ENCODE measurements at places on chromosomes 2 and 18.

DNA sequence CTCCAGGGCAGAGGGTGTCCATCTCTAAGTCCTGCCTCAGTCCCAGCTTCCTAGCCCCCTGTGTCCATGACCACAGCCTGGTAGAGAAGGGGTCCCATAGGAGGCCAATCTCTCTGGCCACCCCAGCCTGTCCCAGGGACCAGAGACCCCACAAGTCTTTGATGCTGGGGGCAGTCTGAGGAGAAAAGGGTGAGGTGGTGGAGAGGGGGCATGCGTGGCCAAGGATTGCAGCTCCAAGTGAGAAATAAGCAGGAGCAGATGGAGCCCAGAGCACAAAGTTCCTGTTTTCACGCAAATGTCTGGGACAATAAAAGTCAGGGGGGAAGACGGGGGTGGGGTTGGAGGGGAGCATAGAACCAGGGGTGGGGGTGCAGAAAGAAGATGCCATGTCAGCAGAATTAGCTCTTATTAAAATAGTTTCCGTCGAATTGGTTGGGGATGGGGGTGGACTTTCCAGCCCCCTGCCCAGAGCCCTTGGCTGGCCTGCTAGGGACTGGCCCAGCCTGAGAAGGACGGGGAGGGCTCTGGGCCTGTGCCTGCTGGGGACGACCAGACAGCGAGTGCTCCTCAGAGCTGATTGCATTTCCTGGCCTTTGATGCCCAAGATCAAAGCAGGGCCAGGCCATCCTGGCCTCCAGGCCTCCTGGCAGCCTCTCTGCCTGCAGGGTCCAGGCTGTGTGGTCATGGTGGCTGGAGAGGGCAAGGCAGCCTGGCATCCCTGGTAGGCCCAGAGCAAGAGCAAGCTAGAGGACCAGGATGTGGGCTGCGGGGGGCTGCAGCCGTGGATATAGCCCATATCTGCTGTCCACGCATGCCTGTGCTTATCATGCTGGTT is 337.1 kb downstream of the DYSF start:
- DNase-seq, result no peak

DNA sequence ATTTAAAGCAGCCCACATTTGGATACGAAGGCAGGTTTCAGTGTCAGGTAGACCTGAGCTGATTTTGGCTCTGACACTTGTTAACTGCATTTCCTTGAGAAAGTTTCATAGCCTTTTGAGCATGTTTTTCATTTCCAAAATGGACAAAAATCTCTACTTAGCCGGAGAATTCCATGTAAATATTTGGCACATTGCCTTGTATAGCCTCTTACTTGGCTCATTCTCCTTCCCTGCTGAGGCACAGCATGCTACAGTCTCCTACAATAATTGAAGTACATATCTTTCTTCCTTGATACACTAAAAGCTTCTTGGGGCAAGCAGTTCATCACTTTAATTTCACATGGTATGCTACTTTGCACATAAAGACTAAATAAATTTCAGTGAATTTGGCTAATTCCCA is 772.2 kb upstream of the CHAC2 start:
- DNase-seq, result no peak

DNA sequence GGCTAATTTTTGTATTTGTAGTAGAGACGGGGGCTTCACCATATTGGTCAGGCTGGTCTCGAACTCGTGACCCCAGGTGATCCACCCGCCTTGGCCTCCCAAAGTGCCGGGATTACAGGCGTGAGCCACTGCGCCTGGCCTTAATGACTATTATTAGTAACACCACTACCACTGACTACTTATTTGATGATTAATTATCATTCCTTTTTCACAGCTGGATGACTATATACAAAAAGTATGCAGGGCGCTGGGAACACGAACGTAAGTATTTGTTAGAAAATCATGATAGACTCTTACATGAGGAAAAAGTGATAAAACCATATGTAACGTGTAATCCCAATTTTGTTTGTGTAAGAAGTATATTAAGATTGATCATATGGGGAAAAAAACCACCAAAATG is 21.6 kb downstream of the DARS1 start:
- DNase-seq, result no peak

DNA sequence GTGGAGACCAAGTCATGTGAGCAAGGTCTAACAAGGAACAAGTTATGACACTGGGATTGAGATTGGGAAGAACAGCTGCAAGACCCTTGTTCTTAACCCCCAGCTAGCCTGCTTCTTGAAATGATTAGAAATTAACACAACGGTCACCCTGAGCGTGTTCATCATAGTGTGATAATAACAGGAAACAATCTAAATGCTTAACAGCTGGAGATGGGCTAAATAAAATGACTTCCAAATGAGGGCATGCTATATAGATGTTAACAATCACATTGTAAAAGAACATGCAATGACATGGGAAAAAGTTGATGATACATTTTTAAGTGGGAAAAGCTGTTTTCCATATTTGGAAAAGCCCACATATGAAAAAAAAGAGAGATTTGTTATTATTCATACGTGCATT is 47.6 kb downstream of the RPL37A start:
- DNase-seq, result no peak

DNA sequence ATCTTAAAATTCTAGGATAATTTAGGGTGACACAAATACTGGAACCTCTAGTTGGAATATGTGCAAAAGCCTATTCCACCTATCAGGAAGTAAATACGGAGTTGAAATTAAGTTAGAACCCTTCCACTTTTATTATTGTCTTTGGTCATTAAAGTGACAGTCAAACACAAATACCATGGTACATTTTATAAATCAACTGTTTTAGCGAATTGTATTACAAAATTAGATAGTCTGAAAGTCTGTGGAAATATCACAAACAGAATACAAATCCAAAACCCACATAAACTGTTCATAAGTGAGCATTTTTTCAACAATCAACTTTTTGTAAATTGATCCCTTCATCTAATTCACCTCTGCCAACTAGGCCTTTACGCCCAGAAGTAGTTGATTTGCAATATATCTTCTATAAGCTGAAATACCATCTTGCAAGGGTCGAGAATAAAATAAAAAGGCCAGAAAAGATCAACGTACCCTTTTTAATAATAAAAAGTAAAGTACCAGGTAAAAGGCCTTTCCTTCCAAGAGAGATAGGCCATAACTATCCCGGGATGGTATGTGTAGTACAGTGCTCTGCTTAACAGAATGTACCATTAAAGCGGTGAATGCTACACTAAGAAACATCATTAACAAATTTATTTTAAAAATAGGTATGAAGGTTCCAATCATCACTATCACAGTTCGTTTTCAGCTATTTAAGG is 1.3 kb downstream of the USP34 start:
- no peak for DNase-seq

- no peak for DNase-seq
Measured at GRCh38 chr2:73239776-73240175, 5.7 kb downstream of the CCT7 start.

DNA sequence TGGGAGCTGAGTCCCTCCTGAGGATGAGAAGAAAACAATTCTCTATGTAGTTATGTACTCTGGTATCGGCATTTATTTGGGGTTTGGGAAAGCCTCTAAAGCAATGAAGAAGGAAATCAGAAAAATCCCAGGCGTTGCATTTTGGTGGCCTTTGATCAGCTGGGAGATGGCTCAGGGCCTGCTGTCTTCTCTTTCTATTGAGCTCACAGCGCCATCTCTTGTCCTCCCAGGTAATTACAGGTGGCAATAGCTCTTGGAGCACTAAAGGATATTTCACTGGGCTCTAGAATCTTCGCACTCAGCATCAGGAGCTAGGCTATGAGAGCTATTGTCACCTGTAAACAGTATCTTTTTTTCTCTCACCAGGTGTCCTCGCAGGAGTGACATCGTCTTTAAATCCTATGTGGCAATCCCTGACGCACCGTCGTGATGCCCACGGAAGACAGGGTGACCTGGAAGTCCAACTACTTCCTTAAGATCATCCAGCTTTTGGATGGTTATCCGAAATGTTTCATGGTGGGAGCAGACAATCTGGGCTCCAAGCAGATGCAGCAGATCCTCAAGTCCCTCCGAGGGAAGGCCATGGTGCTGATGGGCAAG is 76.1 kb upstream of the PMAIP1 start:
- no peak for DNase-seq

- DNase-seq, result no peak
Measured at GRCh38 chr2:40886655-40887054, 434.8 kb upstream of the SLC8A1 start.

- no peak for DNase-seq
Measured at GRCh38 chr2:25332571-25332970, 9.2 kb downstream of the DNMT3A start.

DNA sequence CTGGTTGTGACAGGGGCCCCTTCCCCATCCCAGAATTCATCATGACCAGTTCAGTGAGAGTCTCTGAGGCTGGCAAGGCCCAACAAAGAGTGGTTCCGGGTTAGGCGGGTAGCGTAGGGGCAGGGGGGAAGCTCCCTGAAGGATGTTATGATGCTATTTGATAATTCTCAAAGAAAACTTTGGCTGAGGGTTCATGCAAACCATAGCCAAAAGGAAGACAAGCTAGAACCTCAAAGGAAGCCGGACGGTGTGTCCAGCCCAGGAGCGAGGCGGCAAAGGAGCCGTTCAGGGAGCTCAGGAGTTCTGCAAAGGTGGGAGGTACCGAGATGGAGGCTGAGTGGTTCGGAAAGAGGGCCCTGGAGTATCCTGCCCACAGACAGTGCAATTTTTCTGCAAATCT is 226.8 kb upstream of the RAB6C start:
- no peak for DNase-seq

DNA sequence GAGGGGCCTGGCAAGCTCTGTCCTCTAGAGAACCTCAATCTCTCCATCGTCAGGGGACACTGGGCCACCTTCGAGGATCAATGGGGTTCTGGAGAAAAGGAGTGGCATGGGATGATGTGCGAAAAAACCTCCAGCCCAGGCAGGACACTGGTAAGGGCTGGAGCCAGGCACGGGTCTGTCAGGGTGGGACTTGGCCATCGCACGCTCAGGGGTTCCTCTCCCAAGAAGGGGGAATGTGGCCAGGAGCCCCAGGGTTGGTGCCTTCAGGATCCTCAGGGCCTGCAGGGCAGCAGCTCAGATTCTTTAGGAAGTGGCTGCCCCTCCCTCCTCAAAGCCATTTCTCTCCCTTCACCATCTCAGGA is 46.8 kb upstream of the PLB1 start:
- no peak for DNase-seq

DNA sequence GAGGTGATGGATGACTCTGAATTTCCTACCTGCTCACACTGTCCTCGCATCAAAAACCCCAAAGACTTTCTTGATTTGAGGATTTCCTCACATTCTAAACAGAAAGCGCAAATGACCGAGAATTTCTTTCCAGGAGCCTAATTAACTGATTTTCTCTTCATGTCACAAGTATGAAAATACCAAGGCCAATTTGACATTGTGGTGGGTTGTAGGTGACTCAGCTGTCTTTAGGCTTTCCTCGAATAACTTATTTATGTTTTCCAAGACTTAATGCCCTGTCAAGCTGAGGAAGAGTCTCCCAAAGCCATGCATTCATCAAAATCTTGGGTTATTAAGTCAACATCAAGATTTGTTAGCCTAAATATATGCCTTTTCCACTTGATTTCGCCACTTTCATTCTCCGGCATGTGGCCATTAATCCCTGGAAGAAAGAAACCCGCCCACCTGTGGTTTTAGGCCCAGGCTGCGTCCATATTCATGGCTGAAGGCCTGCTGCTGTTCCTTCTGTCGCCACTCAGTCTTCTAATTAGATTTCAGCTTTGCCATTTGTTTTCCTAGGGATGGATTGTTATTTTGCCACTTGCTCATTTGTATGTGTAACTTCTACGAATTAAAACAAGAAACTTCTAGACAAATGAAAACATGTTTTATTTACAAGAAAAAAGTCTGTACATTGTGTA is 84.9 kb downstream of the ST6GAL2 start:
- DNase-seq, result no peak

GRCh38 chr2:200077210-200077650 is 121.8 kb downstream of the MAIP1 start:
- DNase-seq, result no peak

GRCh38 chr2:217999595-217999959 is 3.2 kb downstream of the TNS1 start:
- DNase-seq, result no peak

- no peak for DNase-seq
Measured at GRCh38 chr2:207283356-207283755, 117.6 kb upstream of the KLF7 start.

DNA sequence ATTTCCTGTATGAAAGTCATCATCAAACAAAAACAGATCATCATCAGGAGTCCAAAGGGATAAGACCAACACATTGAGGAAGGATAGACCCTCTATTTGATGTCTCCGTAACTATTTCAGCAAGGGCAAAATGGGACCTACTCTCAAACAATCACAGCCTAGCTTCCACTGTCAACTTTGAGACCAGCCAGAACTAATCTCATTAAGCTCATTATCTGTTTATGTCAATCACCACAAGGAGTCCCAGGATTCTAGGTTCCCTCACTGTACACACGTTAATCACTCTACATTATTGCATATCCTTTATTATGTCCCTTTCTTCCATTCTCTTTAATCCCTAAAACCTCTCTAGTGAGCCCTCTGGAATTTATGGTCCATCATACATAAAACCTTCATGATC is 370.3 kb upstream of the LINC00305 start:
- DNase-seq, result no peak

GRCh38 chr2:62145478-62146100 is 50.3 kb upstream of the B3GNT2 start:
- DNase-seq, result no peak

DNA sequence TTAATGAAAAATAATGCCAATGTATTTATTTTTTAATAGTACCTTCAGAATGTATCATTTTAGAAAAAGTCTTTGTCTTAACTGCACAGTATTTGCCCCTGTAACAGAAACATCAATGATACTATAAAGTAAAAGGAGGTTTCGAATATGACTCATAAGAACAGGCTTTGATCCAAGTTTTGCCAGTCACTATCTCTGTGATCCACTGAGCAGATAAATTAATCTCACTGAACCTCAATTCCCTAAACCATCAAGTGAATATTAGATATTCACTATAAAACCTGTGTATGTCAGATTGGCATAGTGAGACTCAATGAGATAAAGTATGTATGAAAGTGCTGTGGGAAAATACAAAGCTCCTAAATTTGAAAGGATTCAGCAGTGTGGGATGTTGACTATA is 292.1 kb downstream of the EXOC6B start:
- no peak for DNase-seq

GRCh38 chr2:144240656-144241339 is 279.1 kb downstream of the ZEB2 start:
- DNase-seq, result no peak

Measured in activated CD4-positive, CD25-positive, alpha-beta regulatory T cell treated with anti-CD3 and anti-CD28 coated beads, Interleukin-2, amount 50 U/mL, for 16 hours (primary cell).